ENCODE measurements at places on chromosomes 13 and 19.

- no peak for DNase-seq
These were observed 11.9 kb downstream of the CYP4F12 start for GRCh38 chr19:15684828-15685227.

DNA sequence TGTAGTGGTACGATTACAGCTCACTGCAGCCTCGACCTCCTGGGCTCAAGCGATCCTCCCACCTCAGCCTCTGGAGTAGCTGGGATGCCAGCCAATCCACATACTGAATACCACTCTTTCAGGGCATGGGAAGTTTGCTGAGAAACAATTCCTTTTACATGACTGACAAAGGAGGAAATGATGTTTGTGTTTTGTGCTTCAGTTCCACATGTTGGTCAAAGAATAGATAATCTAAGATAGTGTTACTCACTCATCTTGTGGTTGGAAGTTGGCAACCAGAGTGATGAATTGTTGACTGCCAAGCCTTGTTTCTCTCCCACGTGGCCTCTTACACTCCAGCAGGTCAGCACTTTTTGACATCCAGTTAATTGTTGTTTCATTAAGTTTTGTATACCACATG lies 7.6 kb downstream of the MBD3L2B start:
- peak; percentile 54 for DNase-seq

DNA sequence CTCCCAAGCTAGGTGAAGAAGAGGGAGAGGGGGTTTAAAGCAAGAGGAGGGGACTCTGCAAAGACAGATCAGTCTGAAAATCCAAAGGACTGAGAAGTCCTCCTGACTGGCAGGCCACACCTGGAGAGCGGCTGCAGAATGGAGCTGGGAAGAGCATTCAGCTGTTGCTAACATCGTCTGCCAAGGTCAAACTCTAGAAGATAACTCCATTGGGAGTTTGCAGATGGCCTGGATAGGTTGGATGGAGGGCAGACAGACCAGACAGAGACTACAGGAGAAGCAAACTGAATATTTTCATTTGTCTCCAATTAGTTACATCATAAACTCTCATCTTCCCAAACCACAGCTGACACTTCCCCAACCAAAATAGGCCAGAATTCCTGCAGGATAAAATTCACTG lies 19.9 kb upstream of the SHISA2 start:
- no peak for DNase-seq

DNA sequence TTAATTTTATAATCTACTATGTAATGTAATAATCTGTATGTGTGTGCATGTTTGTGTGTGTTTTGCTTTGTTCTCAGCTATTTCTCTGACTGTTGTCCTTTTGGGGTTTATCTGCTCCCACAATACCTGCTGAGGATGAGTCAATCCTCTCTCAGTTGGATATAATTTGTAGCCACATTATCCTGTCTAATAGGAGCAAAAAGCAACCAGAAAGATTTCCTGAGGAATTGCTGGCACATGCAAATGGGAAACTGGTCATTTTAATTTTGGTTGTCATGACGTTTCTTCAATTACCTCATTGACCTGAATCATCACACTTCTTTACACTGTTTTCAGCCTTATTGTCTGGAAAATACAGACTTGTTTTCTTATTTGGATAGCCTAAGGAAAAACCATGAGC lies 488.4 kb downstream of the KLF5 start:
- no peak for DNase-seq

DNA sequence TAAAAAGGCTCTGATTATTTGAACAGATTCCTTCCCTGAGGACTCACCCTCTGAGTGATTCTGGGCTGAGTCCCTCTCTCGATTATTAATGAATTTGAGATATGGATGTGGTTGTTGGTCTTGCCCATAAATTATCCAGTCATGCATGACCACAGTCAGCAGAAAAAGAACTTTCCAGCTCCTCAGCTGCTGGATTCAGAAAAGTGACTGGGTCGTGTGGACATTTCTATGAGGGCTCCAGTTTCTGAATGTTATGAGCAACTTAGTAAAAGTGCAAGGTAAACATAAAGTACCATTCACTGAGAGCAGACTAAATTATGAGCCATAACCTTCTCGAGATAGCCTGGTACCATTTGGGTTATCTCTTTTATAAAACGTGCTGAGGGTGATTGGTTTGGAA lies 100.1 kb upstream of the CLDN10 start:
- no peak for DNase-seq

DNA sequence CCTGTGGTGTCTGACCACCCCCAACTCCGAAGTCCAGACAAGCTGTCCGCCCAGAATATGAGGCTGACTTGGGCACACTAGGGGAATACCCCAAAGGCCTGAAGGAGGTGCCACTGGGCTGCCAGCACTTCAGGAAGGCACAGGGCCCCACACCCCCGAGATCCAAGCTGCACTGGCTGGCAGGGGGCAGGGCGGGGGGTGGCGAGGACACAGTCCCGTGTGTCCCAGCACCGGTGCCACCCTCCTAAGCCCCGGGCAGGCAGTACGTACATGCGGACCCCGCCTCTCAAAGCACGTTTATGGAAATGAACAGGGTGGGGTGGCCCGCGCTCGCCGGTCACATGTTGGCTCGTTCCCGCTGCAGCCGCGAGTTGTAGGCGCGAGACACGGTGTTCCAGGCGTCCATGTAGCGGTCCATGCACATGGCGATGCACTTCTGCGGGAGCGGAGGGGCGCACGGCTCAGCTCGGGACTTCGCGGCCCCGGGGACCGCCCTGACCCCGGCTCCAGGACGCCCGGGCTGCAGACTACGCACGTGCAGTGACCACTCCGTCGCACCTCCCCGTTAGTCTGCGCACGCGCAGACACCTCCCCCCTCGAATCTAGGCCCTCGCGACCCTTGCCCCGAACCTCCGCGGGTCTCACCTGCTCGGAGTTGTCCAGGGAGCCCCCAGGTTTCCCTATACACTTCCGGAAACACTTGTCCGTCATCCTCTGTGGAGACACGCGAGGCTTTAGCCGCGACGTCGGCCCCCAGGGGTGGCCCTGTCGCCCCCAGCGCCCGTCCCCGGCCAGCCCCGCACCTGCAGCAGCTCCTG lies 566 bp downstream of the TIMM13 start:
- peak; percentile 14 for DNase-seq

GRCh38 chr13:90565985-90566713 lies 781.3 kb upstream of the MIR17HG start:
- DNase-seq: no peak

GRCh38 chr13:32126756-32127155 lies 95.2 kb downstream of the FRY start:
- DNase-seq: no peak

- no peak for DNase-seq
These were observed 47.0 kb downstream of the SERP2 start for GRCh38 chr13:44420376-44421220.

GRCh38 chr13:79736356-79736755 lies 255.4 kb downstream of the NDFIP2 start:
- DNase-seq: no peak

DNA sequence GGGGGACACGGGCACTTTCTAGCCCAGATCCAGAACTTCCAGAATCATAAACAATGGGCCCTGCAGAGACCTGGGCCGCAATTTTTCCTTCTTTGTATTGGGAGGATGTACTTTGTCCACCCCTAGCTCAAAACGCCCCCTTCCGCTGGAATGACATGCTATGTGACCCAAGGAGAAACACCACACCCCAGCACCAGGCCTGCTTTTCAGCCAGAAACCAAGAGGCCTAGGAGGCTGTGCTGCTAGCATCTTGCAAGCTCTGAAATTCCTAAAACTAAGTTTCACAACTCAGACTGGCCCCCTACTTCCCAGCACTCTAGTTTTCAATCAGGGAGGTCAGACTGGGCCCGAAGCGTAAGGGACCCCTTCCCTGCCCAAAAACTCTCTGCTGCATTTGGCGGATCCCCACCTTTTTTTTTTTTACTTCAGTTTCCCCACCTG lies 538 bp downstream of the LSM4 start:
- DNase-seq: no peak

GRCh38 chr19:32254509-32254890 lies 90.9 kb upstream of the ZNF507 start:
- no peak for DNase-seq

- DNase-seq: peak; percentile 63
These were observed 46.2 kb downstream of the GATAD2A start for GRCh38 chr19:19451429-19452242.

- no peak for DNase-seq
These were observed 12.7 kb upstream of the HNRNPL start for GRCh38 chr19:38862321-38863059.

DNA sequence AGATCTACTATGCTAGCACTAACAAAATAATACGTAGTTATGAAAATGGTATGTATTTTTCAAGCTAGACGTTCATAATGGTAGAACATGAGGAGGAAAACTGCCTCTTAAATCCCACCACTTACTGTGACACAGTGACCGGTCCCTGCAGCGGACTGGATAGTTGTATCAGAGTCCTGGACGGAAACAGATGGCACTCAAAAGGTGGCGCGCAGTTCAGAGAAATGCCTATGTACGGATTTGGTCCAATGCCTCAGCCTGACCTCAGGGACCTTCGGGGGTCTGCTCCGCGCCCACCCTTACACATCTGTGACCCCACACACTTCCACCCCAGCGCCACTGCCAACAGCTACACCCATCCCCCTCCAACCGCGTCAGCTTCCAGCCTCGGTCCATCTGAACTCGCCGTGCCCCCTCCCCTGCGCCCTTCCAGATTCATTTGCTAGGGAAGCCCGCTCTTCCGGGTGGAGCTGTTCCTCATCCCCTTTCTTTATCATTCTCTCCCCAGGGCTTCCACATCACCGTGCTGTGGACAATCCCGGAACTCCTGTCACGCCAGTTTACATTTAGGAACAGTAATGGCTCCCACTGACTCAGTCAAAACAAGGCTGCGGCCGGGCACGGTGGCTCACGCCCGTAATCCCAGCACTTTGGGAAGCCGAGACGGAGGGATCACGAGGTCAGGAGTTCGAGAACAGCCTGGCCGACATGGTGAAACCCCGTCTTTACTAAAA lies 792 bp upstream of the LENG8 start:
- DNase-seq: peak; percentile 45

DNA sequence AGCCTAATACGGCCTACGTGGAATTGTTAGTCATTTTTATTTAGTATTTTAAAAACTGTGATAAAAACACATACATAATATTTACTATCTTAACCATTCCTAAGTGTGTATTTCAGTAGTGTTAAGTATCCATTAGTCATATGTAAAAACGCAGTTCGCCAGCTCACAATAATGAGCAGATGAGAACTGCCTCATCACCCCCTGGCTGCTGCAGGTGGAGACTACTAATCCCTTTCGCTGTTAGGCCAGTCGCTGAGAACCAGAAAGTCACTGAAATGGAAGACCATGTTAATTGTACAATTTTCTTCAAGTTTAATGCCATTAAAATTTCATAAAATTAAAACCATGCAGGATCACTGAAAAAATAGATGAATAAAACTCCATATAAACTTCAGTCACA lies 1.6 kb downstream of the ESD start:
- no peak for DNase-seq

GRCh38 chr19:11506101-11506555 lies 489 bp upstream of the ZNF653 start:
- DNase-seq: no peak

DNA sequence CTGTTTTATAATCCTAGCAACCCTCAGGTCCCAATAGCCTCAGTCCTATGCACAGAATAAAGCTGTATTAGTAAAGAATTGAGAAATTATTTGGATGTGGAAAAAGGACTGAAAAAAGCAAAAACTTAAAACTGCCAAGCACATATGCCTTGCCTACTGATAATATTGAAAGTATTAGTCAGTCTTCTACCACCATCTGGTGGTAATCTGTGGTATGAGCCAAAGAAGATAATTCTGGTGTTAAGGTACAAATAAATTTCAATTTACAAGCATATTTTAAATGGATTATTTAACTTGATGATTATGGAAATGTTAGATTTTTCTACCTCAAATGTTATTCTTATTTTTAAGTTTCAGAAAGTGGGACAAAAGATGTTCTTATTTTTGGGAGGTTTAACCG lies 460.3 kb upstream of the KLHL1 start:
- peak; percentile 35 for DNase-seq

DNA sequence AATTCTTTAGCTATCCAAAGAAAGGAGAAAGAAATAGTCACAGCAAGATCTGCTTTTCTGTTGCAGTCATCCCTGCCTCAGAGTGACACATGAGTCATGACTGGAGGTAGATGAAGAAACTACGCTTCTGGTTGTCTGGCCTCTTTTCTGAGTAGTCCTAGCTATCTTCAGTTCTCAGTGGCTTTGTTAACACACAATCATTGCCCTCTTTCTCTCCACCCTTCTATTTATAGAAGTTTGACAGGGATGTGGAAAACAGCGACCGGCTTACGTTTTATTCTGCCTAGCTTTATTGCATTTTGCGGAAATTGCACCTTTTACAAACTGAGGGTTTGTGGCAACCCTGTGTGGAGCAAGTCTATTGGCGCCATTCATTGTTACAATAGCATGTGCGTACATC lies 26.7 kb downstream of the SPATA13 start:
- DNase-seq: no peak

- no peak for DNase-seq
These were observed 143.5 kb downstream of the DCT start for GRCh38 chr13:94335761-94336526.

DNA sequence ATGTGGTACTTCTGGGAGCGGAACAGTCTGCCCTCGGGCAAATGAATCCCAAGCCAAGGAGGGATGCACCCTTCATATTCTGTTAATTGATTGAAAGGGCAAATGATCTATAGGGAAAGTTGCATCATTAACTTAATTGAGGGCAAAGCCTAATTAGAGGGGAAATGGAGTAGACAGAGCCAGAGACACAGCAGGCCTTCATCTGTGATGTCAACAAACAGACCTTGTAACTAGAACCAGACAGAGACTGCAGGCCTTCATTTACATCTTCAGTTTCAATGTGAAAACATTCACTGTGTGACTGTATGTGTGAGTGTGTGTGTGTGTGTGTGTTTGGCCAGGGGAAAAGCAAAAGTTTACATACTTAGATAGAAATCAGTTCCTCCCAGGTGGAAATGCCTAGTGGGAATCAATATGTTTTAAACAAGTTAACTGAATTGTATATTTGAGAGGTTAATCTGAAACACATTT lies 126.4 kb downstream of the SPRY2 start:
- no peak for DNase-seq

DNA sequence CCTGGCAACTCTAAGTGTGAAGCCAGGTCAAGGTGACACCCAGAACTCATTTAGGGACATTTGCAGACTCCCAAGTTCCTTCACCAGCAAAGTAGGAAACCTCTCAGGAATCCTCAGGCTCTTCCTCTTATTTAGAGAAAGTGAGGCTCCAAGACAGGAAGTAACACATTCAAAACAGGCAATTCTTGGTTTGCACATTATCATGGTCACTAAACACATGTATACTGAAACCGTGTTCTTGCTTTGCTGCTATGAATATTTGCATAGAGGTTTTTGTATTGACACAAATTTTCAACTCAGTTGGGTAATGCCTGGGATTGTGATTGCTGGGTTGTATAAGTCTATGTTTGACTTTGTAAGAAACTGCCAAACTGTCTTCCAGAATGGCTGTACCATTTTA lies 13.2 kb upstream of the URI1 start:
- DNase-seq: no peak

- no peak for DNase-seq
These were observed 5.7 kb upstream of the ZNF792 start for GRCh38 chr19:34969721-34970120.

GRCh38 chr13:44660050-44660449 lies 83.9 kb upstream of the TSC22D1 start:
- DNase-seq: no peak

GRCh38 chr19:38210458-38210987 lies 13.5 kb downstream of the DPF1 start:
- no peak for DNase-seq

GRCh38 chr19:54470991-54471782 lies 1.9 kb downstream of the CDC42EP5 start:
- DNase-seq: no peak

GRCh38 chr19:23774106-23774505 lies 15.4 kb upstream of the ZNF681 start:
- no peak for DNase-seq

Measured in hematopoietic multipotent progenitor cell (in vitro differentiated cells).